ENCODE measurements at places on chromosomes 2 and 18. TPM values are rescaled to one million over a fixed set of nuclear protein-coding genes. Genes with fewer than 3 reads are reported as not detected.

DNA sequence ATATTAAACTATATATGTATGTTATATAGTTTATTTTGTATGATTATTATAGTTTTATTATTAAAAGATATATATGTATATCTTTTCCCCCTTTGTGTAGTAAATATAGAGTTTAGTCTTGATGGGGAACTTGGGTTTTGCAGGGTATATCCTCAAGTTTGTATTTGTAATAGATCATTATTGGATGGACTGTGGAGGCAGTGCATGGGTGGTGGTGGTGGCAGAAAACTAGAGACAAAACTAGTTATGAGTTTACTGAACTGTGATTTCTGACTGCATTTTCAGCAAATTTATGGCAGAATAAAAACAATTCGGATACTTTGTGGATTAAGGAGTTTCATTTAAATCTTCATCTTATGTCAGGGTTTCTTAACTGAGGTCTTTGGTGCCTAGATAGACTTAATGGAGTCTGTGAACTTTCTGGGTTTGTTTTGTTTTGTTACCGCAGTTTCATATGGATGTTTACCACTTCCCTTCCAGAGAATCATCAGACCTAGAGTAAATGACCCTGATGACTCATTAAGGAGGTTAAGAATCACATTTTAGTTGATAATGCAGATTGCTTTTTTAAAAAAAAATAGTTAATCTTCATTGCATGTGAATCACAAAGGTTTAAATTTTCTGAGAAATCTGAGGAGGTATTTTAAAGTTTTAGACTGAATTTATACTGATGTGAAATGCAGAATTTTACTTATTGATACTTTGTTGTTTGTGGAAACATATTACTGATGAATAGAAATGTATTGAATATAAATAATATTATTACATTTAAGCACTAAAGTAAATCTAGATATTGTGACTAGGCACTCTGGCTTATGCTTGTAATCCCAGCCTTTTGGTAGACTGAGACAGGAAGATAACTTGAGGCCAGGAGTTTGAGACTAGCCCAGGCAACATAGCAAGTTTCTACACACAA lies 14.5 kb downstream of the EPC2 start:
- no peak overlapping the region for H3K27ac ChIP-seq
- DNase-seq: no peak
- H3K36me3 ChIP-seq: no peaks in the 10 kb centered on the region
- no peak overlapping the region for H3K4me3 ChIP-seq

DNA sequence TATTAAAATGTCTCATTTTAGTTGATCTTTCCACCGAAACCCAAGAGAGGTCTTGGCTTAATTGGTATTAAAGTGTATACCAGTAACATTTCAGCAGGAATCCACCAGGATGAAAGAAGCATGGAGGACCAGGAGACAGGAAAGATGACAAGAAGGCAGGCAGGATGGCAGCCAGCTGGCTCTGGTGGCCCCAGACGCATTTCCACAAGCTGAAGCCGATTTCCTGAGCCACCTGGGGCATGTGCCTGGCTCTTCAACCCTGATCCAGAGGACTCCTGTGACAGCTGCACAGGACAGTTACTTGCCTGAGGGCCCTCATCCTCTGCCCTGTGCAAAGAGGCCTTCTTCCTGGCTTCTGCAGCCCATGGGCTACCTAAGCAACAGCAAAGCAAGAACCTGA lies 56.9 kb upstream of the NFU1 start:
- no peaks in the 10 kb centered on the region for H3K36me3 ChIP-seq
- H3K27me3 ChIP-seq: no peaks in the 10 kb centered on the region
- no peaks in the 10 kb centered on the region for H3K4me1 ChIP-seq

DNA sequence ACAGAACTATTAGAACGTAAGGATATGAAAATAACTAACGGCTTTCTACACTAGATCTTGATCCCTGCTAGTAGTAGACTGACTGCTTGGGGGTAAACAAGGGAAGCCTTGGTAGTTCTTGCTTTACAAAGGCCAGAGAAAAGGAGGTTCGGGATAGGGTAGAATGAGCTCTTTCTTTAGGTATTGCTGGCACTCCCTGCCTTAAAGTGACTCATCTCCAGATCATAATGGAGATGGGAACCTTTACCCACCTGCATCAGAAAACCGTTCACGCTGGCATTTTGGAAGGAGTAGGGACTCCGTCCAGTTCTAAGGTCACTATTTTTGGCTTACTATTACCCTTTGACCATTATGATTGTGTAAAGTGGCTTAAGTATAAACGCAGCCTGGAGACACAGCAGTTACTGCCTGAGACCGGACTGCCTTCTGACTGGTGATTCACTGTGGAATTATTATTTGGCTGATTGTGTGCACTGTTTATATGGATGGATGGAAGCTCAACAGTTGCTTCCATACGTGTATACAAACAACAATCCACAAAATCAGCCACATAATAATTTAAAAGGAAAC lies 482.5 kb downstream of the STK39 start:
- H3K4me3 ChIP-seq: no peak overlapping the region
- no peaks in the 10 kb centered on the region for H3K36me3 ChIP-seq
- H3K4me1 ChIP-seq: no peaks in the 10 kb centered on the region
- no peak for DNase-seq

- no peaks in the 10 kb centered on the region for H3K4me1 ChIP-seq
- no peaks in the 10 kb centered on the region for H3K27me3 ChIP-seq
- no peaks in the 10 kb centered on the region for H3K36me3 ChIP-seq
- DNase-seq: no peak
- H3K27ac ChIP-seq: no peak overlapping the region
Observed at GRCh38 chr2:18325118-18325517, 235.3 kb downstream of the RDH14 start.

Gene MCM6
- 54.3 TPM for total RNA-seq

Gene PARD3B
- total RNA-seq: 3.6 TPM

Gene PDE6D
- 31.4 TPM for total RNA-seq

All from Panc1 (cell line).